Osteoblast (primary cell): ENCODE measurements at places on chromosomes 6 and 20. TPM values are rescaled to one million over a fixed set of nuclear protein-coding genes. Genes with fewer than 3 reads are reported as not detected.

GRCh38 chr20:58614984-58615760, 35.9 kb upstream of the STX16 start:
- H3K27ac ChIP-seq = no peak overlapping the region
- no peak overlapping the region for H3K4me3 ChIP-seq
- no peaks in the 10 kb centered on the region for H3K27me3 ChIP-seq
- DNase-seq = no peak
- no peaks in the 10 kb centered on the region for H3K36me3 ChIP-seq

- H3K27ac ChIP-seq = no peak overlapping the region
- H3K4me3 ChIP-seq = no peak overlapping the region
- no peaks in the 10 kb centered on the region for H3K27me3 ChIP-seq
- no peaks in the 10 kb centered on the region for H3K36me3 ChIP-seq
These were observed 987.5 kb downstream of the HACE1 start for GRCh38 chr6:103872233-103872632.

GUCA1A gene
- not detected in 2 replicates for total RNA-seq

GRCh38 chr6:4774715-4775493, 1.3 kb upstream of the CDYL start:
- H3K4me1 ChIP-seq = peaks cover 5% of the 10 kb centered on the region
- no peak overlapping the region for H3K27ac ChIP-seq
- H3K36me3 ChIP-seq = no peaks in the 10 kb centered on the region
- DNase-seq = peak; percentile 76
- H3K27me3 ChIP-seq = peaks cover 16% of the 10 kb centered on the region

DNA sequence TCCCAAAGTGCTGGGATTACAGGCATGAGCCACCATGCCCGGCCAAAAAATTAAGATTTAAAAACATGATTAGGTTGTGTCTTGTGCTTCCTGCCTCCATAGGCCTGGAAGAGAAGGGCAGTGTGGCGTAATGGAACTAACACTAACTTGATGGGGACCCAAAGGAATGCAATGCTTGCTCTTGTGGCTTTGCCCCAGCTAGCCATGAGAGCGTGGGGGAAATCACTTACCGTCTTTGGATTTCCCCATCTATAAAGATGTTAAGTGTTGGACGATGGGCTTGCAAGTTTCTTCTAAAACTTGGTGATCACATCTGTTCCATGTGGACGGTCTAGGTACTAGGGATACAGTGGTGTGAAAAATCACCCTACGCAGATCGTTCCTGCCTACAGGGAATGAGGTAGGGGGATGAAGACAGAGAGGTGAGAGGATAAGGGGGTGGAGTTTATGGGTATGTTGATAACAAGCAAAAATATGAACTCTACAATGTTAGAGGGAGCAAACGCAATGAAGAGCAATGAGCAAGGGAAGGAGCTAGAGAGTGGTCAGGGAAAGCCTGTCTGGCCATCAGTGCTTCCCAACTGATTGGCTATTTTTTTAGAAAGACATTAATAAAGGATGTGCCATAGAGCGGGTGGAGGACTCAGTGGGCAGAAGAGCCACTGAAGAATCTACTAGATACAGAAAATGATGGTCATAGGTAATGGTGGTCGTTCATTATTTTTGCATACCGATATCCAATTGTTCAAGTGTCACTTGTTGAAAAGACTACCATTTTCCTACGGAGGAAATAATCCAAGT, 165.2 kb downstream of the BCAS1 start:
- H3K4me1 ChIP-seq = peaks cover 42% of the 10 kb centered on the region
- no peak overlapping the region for H3K4me3 ChIP-seq
- no peak for DNase-seq
- no peak overlapping the region for H3K27ac ChIP-seq
- no peaks in the 10 kb centered on the region for H3K36me3 ChIP-seq
- no peaks in the 10 kb centered on the region for H3K27me3 ChIP-seq

- H3K27ac ChIP-seq = peak overlapping the region; percentile 60
- no peaks in the 10 kb centered on the region for H3K27me3 ChIP-seq
- H3K4me3 ChIP-seq = no peak overlapping the region
- H3K36me3 ChIP-seq = no peaks in the 10 kb centered on the region
- peaks cover 28% of the 10 kb centered on the region for H3K4me1 ChIP-seq
These were observed 105.6 kb upstream of the CLDN20 start for GRCh38 chr6:155158030-155158843.

DNA sequence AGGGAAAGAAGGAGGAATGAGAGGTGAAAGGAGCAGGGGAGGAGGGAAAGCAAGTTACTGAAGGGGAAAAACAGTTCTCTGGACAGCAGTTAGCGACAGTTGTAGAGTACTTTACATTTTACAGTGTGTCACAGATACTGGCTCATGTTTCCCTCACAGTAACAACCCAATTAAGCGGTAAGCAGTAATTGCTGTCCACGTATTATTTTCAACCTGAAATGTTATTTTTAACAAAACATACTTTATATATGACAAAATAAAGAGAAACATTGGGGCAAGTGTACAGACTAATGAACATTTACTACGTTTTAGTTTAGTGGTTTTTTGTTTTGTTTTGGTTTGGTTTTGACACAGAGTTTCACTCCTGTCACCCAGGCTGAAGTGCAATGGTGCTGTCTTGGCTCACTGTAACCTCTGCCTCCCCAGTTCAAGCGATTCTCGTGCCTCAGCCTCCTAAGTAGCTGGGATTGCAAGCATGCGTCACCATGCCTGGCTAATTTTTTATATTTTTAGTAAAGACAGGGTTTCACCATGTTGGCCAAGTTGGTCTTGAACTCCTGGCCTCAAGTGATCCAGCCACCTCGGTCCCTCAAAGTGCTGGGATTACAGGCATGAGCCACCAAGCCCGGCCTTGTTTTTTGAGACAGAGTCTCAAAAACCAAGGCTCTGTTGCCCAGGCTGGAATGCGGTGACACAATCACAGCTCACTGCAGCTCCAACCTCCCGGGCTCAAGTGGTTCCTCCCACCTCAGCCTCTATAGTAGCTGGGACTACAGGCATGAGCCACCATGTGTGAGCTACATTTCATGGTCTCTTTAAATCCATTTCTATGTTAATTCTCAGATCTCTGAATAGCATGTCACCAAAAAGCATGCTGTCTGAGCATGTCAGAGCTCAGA, 22.6 kb upstream of the BTN3A2 start:
- H3K27me3 ChIP-seq = no peaks in the 10 kb centered on the region
- peaks cover 6% of the 10 kb centered on the region for H3K4me1 ChIP-seq
- H3K36me3 ChIP-seq = no peaks in the 10 kb centered on the region
- peak overlapping the region; percentile 65 for H3K4me3 ChIP-seq
- no peak overlapping the region for H3K27ac ChIP-seq

DNA sequence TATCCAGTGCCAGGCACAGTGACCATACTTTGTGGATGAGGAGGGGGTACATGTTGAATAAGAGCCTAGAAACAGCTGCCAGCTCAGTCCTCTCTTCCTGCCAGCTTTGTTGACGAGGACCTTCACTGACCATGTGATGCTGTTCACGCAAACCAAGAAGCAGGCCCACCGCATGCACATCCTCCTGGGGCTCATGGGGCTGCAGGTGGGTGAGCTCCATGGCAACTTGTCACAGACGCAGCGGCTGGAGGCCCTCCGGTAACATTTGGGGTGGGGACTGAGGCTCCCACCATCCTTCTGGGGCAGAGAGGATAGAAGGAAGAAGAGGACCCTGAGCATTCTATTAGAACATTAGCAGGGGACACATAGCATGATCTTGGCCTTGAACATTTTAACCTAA, 15.6 kb downstream of the DDX27 start:
- H3K4me1 ChIP-seq = no peaks in the 10 kb centered on the region
- no peaks in the 10 kb centered on the region for H3K27me3 ChIP-seq
- no peak overlapping the region for H3K27ac ChIP-seq
- no peak overlapping the region for H3K4me3 ChIP-seq
- DNase-seq = no peak
- peaks cover 80% of the 10 kb centered on the region for H3K36me3 ChIP-seq

GRCh38 chr6:157239671-157240058, 83.7 kb downstream of the TMEM242 start:
- DNase-seq = peak; percentile 58
- H3K27me3 ChIP-seq = peaks cover 38% of the 10 kb centered on the region
- H3K27ac ChIP-seq = no peak overlapping the region
- H3K4me1 ChIP-seq = peaks cover 8% of the 10 kb centered on the region

DNA sequence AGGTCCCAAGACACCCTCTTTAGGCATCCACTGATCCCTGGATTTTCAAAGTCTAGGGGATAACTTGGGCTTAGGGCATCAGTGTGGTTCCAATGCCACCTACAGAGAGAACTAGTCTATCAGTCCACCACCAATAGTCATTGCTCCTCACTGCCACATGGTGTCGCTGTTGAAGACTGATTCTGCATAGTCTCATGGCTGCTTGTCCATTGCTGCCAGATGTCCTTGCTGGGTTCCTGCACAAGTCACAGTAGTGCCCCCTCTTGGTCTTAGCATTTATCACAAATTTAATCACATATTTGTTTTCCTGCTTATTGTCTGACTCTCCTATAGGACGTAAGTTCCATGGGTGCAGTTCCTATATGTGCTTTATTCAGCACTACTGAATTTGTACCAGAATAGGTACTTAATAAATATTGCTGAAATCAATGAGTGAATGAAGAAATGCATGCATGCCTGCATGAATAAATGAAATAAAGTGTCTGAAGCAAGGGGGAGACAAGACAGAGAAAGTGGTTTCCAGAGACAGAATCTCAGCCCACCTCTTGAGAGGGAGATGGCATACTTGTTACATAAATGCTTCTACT, 45.9 kb upstream of the RALY start:
- DNase-seq = no peak
- H3K27me3 ChIP-seq = peaks cover 5% of the 10 kb centered on the region
- no peaks in the 10 kb centered on the region for H3K4me1 ChIP-seq
- H3K4me3 ChIP-seq = no peak overlapping the region
- no peaks in the 10 kb centered on the region for H3K36me3 ChIP-seq
- H3K27ac ChIP-seq = no peak overlapping the region

- no peak overlapping the region for H3K4me3 ChIP-seq
- no peak overlapping the region for H3K27ac ChIP-seq
- peaks cover 43% of the 10 kb centered on the region for H3K27me3 ChIP-seq
- no peaks in the 10 kb centered on the region for H3K36me3 ChIP-seq
- H3K4me1 ChIP-seq = no peaks in the 10 kb centered on the region
- DNase-seq = peak; percentile 88
These were observed 2.8 kb downstream of the SLC12A5 start for GRCh38 chr20:46031701-46032254.

ANKRD66 gene
- total RNA-seq = not detected in 2 replicates

DNA sequence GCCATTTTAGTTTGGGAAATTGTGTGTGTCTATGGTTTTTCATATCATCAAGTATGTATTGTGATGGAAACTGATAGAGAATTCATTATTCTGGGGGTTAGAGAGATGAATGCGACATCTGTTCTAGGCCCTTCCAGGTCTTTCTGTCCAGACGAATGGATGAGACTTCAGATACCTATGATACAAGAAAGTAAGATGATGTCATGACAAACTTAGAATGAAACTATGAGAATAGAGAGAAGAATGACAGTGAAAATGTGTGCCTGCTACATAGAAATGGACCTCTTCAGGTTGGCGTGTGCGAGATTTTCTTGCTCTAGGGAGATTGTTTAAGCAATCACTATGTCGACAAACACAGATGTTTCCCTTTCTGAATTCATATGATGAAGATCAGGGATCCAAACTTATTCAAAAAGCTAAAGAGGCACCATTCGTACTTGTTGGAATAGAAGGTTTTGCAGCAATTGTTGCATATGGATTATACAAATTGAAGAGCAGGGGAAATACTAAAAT, 76.1 kb downstream of the SCAND1 start:
- H3K27ac ChIP-seq = peak overlapping the region; percentile 20
- no peaks in the 10 kb centered on the region for H3K27me3 ChIP-seq
- no peak for DNase-seq
- no peak overlapping the region for H3K4me3 ChIP-seq
- peaks cover 40% of the 10 kb centered on the region for H3K4me1 ChIP-seq
- peaks cover 6% of the 10 kb centered on the region for H3K36me3 ChIP-seq

GRCh38 chr20:40451552-40451951, 237.5 kb downstream of the MAFB start:
- H3K4me3 ChIP-seq = no peak overlapping the region
- no peaks in the 10 kb centered on the region for H3K36me3 ChIP-seq
- no peaks in the 10 kb centered on the region for H3K4me1 ChIP-seq
- H3K27ac ChIP-seq = no peak overlapping the region

DNA sequence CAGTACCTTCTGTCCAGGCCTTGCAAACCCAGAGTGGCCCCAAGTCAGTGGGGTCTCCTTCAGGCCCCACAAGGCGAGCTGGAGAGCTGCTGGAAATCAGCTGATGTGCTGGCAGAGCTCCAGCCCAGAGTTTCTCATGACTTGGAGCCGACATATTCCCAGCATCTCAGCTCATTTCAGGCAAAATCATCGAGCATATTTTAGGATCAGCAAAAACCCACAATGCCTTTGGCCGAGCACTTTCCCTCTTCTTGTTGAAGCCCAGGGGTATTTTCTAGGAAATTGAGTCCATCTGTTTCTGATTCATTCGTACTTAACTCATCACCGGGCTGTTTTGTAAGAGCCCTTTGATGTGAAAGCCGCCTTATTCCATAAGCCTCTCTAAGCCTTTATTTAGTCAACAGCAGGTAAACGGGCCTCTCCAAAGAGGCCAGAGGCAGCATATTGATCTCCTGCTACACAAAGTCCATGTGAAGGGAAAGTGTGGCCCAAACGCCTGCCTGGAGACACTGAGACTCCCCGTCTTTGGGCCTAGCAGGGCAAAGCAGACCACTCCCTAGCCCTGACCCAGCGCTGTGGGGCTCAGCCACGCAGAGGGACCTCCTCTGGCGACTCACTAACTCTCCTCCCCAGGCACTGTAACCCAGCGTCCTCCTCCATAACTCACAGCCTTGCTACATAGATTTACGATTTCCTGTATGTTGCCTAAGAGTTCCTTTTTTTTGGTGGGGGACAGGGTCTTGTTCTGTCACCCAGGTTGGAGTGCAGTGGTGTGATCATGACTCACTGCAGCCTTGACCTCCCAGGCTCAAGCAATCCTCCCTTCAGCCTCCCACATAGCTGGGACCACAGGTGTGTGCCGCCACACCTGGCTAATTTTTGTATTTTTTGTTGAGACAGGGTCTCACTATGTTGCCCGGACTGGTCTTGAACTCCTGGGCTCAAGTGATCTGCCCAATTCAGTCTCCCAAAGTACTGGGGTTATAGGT, 12.1 kb upstream of the C20orf203 start:
- peak; percentile 89 for DNase-seq
- peak overlapping the region; percentile 83 for H3K27ac ChIP-seq

- H3K27me3 ChIP-seq = no peaks in the 10 kb centered on the region
- peak overlapping the region; percentile 60 for H3K27ac ChIP-seq
- DNase-seq = no peak
- no peak overlapping the region for H3K4me3 ChIP-seq
These were observed 4.6 kb downstream of the DDR1 start for GRCh38 chr6:30888816-30889495.

GRCh38 chr6:125041740-125042459, 79.7 kb downstream of the RNF217 start:
- no peak overlapping the region for H3K27ac ChIP-seq
- H3K36me3 ChIP-seq = no peaks in the 10 kb centered on the region
- H3K4me1 ChIP-seq = peaks cover 10% of the 10 kb centered on the region
- H3K27me3 ChIP-seq = no peaks in the 10 kb centered on the region
- no peak overlapping the region for H3K4me3 ChIP-seq
- DNase-seq = peak; percentile 19

PACSIN1 gene
- not detected in 2 replicates for total RNA-seq

CASS4 gene
- total RNA-seq = under 0.01 TPM in 2 replicates

OXT gene
- not detected in 2 replicates for total RNA-seq

NPBWR2 gene
- not detected in 2 replicates for total RNA-seq

- H3K4me3 ChIP-seq = peak overlapping the region; percentile 95
- peaks cover 31% of the 10 kb centered on the region for H3K36me3 ChIP-seq
- H3K27ac ChIP-seq = peak overlapping the region; percentile 90
- DNase-seq = no peak
These were observed 1.2 kb downstream of the ATF6B start for GRCh38 chr6:32126880-32127279.

GRCh38 chr6:102085257-102085656, 691.7 kb downstream of the GRIK2 start:
- H3K36me3 ChIP-seq = no peaks in the 10 kb centered on the region
- H3K4me3 ChIP-seq = no peak overlapping the region
- no peak overlapping the region for H3K27ac ChIP-seq
- H3K4me1 ChIP-seq = no peaks in the 10 kb centered on the region
